AG09319 (cell line): ENCODE measurements at places on chromosomes 3 and 15.

DNA sequence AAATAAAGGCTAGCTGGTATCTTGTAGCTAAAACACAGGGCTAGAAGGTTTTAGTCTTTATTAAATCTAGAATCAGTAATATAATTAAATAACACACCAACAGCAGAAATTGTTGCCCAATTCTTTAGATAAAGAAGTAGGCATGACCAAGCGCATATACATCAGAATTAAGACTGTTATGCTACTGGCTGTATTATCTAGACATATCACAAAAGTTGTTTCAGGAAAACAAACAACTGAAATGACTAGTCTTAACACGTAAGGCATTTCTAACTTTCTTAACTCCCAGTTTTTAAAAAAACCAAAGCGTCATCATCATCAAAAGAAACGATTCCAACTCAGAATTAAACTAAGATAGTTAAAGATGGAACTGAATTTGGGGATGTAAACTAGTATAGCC, 55.4 kb downstream of the EMC4 start:
- DNase-seq, result no peak

- DNase-seq, result no peak
Measured at GRCh38 chr3:25469558-25469957, 41.5 kb downstream of the RARB start.

- no peak for DNase-seq
Measured at GRCh38 chr3:148901987-148902791, 37.1 kb downstream of the CPA3 start.

DNA sequence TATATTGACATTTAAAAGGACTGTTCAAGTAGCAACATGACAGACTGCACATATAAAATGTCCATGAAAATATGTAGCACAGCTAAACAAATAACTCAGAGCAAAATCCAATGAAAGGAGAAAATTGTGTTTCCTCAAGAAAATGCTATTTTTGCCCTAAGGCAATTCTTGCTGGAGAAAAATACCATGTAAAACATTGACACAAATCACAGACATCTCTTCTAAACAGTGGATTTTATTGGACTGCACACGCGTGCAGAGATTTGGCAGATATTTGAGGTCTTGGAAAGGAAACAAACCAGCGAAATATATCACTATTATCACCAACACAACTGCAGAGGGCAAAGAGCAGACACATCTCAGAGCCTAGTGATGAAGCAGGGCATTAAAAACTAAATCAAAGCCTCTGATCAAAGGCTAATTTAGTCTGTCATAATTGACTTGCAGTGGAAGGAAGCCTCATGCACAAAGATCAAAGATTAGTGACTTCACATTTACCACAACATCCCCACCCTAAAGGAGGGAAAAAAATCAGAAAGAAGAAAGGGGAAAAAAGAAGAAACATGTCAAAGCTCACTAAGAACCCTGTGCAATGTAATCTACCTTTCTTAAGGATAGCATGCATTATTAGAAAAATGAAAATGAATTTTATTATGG, 52.4 kb downstream of the CHL1 start:
- no peak for DNase-seq

DNA sequence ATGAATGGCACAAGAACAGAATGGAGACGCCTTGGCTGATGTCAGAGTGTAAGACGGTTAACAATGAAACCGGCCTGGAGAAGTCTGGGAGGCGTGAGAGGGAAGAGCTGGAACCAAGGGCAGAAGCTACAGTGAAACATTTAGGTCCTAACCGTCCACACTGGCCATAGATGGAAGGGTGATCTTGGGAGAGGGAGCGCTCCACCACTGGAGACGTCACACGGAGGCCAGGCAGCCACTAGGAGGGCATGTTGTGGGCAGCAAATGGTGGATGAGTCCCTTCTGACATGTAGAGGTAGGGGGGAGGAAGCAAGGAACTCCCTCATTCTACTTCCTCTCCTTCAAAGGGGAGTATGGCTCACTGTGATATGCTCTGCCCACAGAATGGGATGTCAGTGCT, 23.8 kb downstream of the FEM1B start:
- no peak for DNase-seq

GRCh38 chr15:67863442-67863987, 23.7 kb upstream of the RNU6-1 start:
- no peak for DNase-seq

DNA sequence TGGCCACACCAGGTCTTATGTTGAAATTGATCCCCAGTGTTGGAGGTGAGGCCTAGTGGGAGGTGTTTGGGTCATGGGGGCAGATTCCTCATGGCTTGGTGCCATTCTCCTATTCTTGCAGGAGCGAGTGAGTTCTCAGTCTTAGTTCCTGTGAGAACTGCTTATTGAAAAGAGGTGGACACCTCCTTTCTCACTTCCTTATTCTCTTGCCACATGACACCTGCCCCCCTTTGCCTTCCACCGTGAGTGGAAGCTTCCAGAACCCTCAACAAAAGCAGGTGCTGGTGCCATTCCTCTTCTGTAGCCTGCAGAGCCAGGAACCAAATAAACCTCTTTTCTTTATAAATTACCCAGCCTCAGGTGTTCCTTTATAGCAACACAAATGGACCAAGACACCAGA, 318.1 kb upstream of the MCTP2 start:
- DNase-seq, result no peak

DNA sequence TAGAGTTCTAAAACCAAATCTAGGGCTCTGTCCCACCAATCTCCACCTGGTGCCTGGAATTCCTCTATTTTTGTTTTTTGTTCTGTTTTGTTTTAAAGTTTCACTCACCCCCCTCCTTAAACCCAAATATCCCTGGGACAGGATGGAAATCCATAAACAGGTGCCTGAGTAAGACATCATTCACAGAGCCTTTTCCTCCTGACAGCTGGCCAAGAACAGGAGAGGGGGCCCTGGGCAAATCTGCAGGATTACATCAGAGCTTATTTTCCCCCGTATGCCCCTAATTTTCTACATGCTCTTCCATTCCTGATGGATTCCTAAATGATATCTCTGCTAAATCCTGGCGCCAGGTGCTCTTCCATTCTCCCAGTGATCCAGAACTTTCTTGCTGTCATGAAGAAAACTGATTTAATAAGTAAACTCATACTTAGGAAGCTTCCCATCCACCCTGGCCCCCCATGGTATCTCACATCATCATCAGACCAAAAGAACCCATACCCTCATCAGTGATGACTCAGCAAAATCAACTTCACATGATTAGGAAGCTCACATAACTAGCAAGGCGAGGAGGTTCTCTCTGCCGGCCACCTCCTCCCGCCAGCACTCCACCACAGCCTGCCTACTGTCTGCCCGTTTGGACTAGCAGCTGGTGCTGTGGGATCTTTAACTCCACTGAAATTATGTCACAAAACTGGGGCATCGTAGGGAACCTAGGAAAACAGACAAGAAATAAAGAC, 61.0 kb downstream of the LIPC start:
- DNase-seq, result no peak
